Lower lobe of right lung (tissue), 2 donors: ENCODE measurements at places on chromosomes 3 and 15. TPM values are rescaled to one million over a fixed set of nuclear protein-coding genes. Genes with fewer than 3 reads are reported as not detected.

- H3K4me3 ChIP-seq: no peak overlapping the region
- no peaks in the 10 kb centered on the region for H3K36me3 ChIP-seq
- no peak overlapping the region for H3K27ac ChIP-seq
- peaks cover 19% of the 10 kb centered on the region for H3K27me3 ChIP-seq
These were observed 6.6 kb downstream of the CLSTN2 start for GRCh38 chr3:139941580-139941979.

ZMYND10 gene
- total RNA-seq: 32.8 TPM

DNA sequence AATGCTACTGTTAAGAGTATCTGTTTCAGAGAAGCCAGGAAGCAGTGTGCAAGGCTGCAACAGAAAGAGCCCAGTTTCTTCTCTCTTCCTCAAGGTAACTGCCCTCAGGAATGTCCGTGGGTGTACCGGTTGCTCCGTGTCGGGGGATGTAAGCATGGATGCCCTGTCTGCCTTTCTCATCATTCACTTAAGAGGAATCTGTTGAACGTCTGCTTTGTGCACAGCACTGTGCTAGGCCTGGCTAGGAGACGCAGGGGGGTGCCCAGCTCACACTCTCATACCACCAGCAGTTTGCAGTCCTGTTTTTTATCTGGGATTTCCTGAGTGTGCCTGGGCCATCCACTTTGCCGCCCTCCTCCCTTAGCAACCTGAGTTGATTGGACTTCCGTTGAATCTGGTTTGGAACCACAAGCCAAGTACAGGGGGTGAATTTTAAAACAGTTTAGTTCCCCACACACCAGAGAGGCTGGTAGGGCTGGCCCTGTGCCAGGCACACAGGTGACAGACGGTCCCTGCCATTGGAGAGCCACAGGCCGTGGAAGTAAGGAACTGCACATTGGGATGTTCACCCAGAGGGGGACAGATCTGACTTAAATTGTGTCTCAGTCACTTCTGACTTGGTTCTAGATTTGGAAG is 11.2 kb downstream of the BOC start:
- H3K36me3 ChIP-seq: no peaks in the 10 kb centered on the region
- H3K27me3 ChIP-seq: no peaks in the 10 kb centered on the region
- no peak overlapping the region for H3K27ac ChIP-seq
- no peak overlapping the region for H3K4me3 ChIP-seq
- H3K4me1 ChIP-seq: peaks cover 7% of the 10 kb centered on the region
- no peak for DNase-seq

- no peaks in the 10 kb centered on the region for H3K27me3 ChIP-seq
- peaks cover 4% of the 10 kb centered on the region for H3K4me1 ChIP-seq
- no peak overlapping the region for H3K4me3 ChIP-seq
These were observed 181.3 kb upstream of the CTDSPL start for GRCh38 chr3:37680401-37680800.

- DNase-seq: no peak
- H3K4me1 ChIP-seq: peaks cover 6% of the 10 kb centered on the region
- no peak overlapping the region for H3K27ac ChIP-seq
- no peaks in the 10 kb centered on the region for H3K27me3 ChIP-seq
These were observed 166.8 kb upstream of the LPP start for GRCh38 chr3:187987187-187987586.

UROC1 gene
- not detected for total RNA-seq

- no peak for DNase-seq
- no peaks in the 10 kb centered on the region for H3K36me3 ChIP-seq
- no peak overlapping the region for H3K4me3 ChIP-seq
- no peak overlapping the region for H3K27ac ChIP-seq
- H3K27me3 ChIP-seq: no peaks in the 10 kb centered on the region
These were observed 8.5 kb upstream of the UBXN7 start for GRCh38 chr3:196440696-196441095.

CNTN3 gene
- total RNA-seq: 1.9 TPM

DNA sequence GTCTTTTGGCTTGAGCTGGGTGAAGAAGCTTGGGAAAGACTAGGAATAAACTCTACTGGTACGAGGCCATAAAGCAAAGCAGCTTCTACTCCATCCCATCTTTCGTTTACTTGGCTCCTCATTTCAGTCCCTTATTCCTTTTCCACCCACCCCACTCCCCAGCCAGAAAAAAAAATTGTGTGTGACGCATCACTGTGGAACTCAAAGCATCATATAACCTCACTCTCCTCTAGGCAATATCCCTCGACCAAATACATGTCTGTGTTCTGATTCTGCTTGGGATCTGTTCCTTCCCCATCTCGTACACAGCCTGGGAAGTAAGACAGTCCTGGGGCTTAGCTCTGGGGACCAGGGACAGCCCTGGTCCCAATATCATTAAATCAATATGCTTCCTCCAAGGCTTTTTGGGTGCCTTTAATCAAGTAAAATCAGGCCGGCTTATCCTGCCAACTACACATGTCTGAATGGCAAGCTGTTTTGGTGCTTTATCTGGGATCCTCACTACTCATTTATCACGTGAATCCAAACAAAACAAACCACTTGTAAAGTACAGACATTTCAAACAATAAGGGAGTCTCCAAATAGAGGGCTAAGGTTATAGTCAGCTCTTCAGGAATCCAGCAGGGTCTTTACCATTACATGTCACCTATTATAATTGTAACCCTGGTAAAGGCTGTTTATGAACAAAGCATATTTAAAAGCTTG is 74.9 kb upstream of the ZBED2 start:
- no peaks in the 10 kb centered on the region for H3K27me3 ChIP-seq
- H3K4me3 ChIP-seq: no peak overlapping the region
- no peak overlapping the region for H3K27ac ChIP-seq
- no peak for DNase-seq
- no peaks in the 10 kb centered on the region for H3K36me3 ChIP-seq

SCAANT1 gene
- total RNA-seq: not detected

WNT5A gene
- total RNA-seq: 27.2 TPM

- no peaks in the 10 kb centered on the region for H3K27me3 ChIP-seq
- H3K36me3 ChIP-seq: no peaks in the 10 kb centered on the region
- no peak overlapping the region for H3K27ac ChIP-seq
- H3K4me3 ChIP-seq: no peak overlapping the region
- H3K4me1 ChIP-seq: peaks cover 21% of the 10 kb centered on the region
These were observed 16.6 kb downstream of the CRYBG3 start for GRCh38 chr3:97838393-97838792.
